ENCODE measurements at places on chromosomes 16 and 17. TPM values are rescaled to one million over a fixed set of nuclear protein-coding genes. Genes with fewer than 3 reads are reported as not detected.

DNA sequence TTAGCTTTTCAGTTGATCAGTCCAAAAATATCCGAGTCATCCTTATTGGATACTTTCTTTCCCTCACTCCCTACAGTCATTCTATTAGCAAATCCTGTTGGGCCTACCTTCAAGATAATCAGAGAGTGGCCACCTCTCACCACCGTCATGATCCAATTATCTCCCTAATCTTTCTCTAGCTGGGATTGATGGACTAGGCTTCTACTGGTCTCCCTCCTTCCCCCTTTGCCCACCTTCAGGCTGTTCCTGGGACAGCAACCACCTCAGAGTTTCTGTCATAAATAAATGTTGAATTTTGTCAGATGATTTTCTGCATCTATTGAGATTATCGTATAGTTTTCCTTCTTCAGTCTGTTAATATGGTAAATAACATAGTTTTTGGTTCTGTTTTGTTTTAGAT lies 16.2 kb upstream of the RHBDL3 start:
- peaks cover 2% of the 10 kb centered on the region for H3K4me1 ChIP-seq
- H3K36me3 ChIP-seq: no peaks in the 10 kb centered on the region
- H3K4me3 ChIP-seq: no peak overlapping the region
- no peak overlapping the region for H3K27ac ChIP-seq
- DNase-seq: no peak

DNA sequence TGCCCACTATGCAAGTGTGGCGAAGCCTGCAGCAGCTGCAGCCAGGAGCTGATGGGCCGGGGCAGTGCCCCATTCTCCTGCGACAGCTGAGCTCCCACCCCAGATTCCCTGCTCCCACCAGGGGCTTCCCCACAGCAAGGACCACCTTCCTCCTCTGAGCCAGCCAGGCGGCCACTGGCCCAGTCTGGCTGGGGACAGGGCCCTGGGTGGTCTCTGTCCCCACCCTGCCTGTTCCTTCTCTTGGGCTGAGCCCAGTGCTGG lies 5.6 kb upstream of the NPTX1 start:
- no peaks in the 10 kb centered on the region for H3K36me3 ChIP-seq
- H3K4me3 ChIP-seq: no peak overlapping the region
- peaks cover 4% of the 10 kb centered on the region for H3K4me1 ChIP-seq
- no peak overlapping the region for H3K27ac ChIP-seq
- H3K27me3 ChIP-seq: peaks cover 55% of the 10 kb centered on the region

CA10 gene
- not detected for total RNA-seq

- H3K36me3 ChIP-seq: no peaks in the 10 kb centered on the region
- H3K4me3 ChIP-seq: no peak overlapping the region
- no peaks in the 10 kb centered on the region for H3K27me3 ChIP-seq
- H3K4me1 ChIP-seq: no peaks in the 10 kb centered on the region
Measured at GRCh38 chr16:7688811-7689210, 356.2 kb downstream of the RBFOX1 start.

DNA sequence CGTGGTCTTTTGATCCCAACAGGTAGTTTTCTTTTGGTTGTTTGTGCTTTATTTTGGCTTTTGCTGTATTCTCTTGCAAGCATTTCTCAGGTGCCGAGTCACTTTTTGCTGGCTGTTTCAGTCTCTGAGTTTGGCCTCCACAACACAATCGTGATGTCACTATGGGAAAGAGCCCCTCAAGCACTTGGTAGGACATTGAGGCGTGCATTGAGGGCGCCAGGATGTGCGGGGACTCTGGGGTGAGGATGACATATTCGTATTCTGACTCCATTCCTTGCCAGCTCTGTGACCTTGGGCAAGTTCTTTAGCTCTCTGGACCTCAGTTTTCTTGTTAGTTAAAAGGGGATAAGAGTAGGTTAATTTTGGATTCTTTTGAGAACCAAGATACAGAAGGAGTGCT lies 13.0 kb downstream of the KSR1 start:
- H3K4me1 ChIP-seq: peaks cover 90% of the 10 kb centered on the region
- peak overlapping the region; percentile 82 for H3K27ac ChIP-seq
- H3K4me3 ChIP-seq: no peak overlapping the region
- H3K36me3 ChIP-seq: peaks cover 7% of the 10 kb centered on the region
- no peak for DNase-seq

TAC4 gene
- total RNA-seq: not detected

DNA sequence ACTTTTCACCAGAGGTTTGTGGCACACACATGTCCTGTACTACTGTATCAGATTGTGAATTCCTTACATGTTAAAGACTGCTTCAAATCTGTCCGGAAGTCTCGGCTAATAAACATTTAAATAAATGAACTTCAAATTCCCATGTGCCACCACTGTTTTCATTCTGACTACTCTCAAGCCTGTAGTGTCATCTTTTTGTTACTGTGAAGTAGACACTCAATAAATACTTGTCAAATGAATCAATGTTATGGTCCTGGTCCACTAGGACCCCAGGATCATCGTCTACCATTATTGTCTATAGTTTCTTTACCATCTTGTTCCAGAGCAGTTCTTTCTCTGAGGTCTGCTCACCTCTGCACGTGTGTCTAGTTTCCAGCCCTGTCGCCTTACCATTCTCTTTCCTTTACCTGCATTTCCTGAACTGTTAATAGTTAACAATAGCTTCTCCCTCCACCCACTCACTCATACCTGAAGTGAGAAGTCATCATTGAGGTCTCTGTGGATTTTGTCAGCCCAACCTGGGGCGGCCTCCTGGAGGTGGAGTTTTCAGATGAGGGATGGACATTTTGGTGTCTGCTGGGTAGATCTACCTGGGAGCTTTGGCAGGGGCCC lies 333.0 kb downstream of the SEC14L1 start:
- no peak for DNase-seq
- H3K27ac ChIP-seq: peak overlapping the region; percentile 72
- no peaks in the 10 kb centered on the region for H3K27me3 ChIP-seq
- H3K4me1 ChIP-seq: peaks cover 99% of the 10 kb centered on the region
- H3K4me3 ChIP-seq: peak overlapping the region; percentile 3

- no peaks in the 10 kb centered on the region for H3K36me3 ChIP-seq
- H3K27ac ChIP-seq: no peak overlapping the region
- H3K27me3 ChIP-seq: peaks cover 33% of the 10 kb centered on the region
- H3K4me3 ChIP-seq: no peak overlapping the region
Measured at GRCh38 chr17:39213852-39214251, 11.9 kb downstream of the STAC2 start.

- H3K36me3 ChIP-seq: peaks cover 13% of the 10 kb centered on the region
- H3K27ac ChIP-seq: no peak overlapping the region
- H3K4me3 ChIP-seq: no peak overlapping the region
- no peaks in the 10 kb centered on the region for H3K4me1 ChIP-seq
Measured at GRCh38 chr16:89155184-89155679, 16.3 kb upstream of the CDH15 start.

- DNase-seq: no peak
- H3K27ac ChIP-seq: peak overlapping the region; percentile 44
- H3K27me3 ChIP-seq: no peaks in the 10 kb centered on the region
- H3K36me3 ChIP-seq: peaks cover 3% of the 10 kb centered on the region
Measured at GRCh38 chr16:14495213-14496046, 134.6 kb downstream of the PARN start.

Measured in activated CD8-positive, alpha-beta T cell treated with anti-CD3 and anti-CD28 coated beads, Interleukin-2, amount 10 ng/mL, durations not matched to agents 7 days and 5 days (primary cell).